Frontal cortex (tissue), 4 donors: ENCODE measurements at places on chromosomes 6 and 20.
A peak's percentile ranks its signal among the peaks of the same experiment; 100 is the strongest.

DNA sequence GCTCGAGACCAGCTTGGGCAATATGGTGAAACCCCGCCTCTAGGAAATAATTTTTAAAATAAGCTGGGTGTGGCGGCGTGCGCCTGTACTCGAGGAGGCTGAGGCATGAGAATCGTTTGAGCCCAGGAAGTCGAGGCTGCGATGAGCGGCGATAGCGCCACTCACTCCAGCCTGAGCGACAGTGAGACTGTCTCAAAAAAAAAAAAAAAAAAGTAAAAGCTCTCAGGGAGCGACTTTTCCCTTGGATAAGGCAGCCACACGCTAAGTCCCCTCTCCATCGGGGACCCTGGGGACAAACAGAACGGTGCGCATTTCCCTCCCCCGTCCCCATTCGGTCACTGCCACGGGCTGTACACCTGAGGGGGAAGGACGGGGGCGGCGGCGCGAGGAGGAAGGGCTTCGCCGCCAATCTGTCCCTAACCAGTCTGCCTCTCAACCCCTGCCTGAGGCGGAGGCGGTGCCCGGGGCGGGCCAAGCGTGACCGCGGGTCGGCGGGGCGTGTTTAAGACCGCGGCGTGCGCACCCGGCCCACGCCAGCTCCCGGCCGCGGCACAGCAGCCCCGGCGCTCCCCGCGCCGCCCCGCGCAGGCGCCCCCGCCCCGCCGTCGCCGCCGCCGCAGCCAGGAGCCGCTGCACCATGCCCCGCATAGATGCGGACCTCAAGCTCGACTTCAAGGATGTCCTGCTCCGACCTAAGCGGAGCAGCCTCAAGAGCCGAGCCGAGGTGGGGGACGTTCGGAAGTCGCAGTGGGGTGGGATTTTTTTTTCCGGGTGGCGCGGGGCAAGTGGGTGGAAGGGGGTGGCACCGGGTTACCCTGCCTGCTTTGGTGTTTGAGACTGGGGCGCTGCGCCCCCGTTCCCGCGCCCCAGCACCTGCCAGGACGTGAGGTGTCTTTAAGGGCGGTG lies at the start of gene GMPR:
TSS of gene GMPR (plus strand) at position 531 of the 906 bp plus-strand sequence. CDS start at position 638, 107 bp downstream.
- DNase-seq: peak; percentile 78

- no peak for DNase-seq
Measured at GRCh38 chr6:26140254-26140966, 53.2 kb downstream of the HFE start.

DNA sequence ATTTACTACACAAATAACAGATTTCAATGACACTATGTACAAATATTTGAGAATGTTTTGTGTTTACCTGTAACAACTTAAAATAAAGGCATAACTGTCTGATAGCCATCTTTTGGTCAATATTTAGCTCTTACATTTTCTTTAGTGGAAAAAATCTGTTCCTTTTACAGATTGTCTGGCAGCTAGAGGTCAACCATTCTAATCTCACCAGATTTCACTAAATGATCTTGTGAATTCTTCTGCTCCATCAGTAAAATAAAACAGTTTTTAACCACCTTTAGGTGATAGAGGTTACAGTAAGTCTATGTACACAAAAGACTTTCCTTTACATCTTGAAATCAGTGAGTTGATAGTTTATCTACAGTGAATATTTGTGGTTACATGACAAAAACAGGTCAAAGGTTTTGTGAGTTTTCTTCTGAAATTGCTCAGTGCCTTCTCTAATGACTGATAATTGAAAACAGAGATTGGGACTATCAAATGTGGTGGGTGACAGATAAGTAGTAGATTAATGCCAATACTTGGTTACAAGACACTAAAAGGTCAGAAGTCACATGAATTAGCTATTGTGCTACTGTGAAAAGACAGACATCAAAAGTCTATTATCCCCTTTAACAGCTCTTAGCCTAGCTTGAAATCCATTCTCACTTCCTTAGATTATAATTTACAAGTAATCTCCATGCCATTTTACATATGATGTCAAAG lies 47.4 kb downstream of the BMP5 start:
- no peak for DNase-seq

GRCh38 chr6:131749023-131749422 lies 38.2 kb upstream of the CTAGE9 start:
- DNase-seq: no peak

DNA sequence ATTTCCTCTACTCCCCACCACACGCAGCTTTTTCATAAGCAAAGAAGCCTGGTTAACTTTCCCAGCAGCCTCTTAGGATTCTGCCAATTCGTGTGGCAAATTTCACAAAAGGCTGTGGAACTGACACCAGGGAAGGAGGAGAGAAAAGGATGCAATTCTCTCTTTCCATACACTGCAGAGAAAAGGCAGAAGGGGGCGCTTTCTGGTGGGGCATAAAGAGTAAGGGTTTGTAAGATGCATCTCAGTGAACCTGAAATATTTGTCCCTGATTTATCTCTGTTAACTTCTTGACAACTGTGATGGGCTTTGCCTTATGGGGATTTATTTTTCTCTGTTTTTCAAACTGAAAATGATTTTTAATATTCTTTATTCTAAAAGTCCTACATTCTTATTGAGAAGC lies 45.5 kb upstream of the GLP1R start:
- DNase-seq: no peak

DNA sequence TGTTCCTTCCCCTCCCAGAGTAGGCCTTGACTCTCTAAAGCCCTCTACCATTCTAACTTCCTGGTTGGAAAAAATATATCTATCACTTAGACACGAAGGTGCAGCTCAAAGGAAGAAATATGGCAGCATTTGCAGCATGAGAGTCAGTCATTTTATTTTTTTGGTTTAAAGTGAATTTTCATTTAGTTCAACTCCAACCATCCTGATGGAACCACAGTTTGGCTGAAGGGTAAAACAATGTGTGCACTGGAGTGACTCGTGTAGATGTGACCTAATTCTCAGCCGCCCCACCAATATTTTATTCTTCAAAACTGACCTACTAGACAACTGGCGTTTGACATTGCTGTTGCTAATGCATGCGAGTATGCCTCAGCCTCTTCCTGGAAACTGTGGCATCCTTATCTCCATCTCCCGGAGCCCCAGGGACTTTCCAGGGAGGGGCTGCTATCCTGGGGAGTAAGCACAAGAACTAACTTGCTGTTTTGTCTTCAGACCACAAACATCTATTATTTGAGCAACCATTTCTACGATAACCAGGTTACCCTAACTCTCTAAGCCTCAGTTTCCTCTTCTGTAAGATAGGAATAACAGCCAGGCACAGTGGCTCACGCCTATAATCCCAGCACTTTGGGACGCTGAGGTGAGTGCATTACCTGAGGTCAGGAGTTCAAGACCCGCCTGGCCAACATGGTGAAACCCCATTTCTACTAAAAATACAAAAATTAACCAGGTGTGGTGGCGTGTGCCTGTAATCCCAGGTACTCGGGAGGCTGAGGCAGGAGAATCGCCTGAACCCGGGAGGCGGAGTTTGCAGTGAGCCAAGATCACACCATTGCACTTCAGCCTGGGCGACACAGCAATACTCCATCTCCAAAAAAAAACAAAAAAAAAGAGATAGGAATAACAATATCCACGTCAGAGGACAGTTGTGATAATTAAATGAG lies 148.7 kb upstream of the JARID2 start:
- DNase-seq: no peak

- no peak for DNase-seq
Measured at GRCh38 chr6:164129218-164129617, 714.7 kb downstream of the QKI start.

GRCh38 chr6:127811900-127812570 lies 88.8 kb downstream of the THEMIS start:
- DNase-seq: no peak

DNA sequence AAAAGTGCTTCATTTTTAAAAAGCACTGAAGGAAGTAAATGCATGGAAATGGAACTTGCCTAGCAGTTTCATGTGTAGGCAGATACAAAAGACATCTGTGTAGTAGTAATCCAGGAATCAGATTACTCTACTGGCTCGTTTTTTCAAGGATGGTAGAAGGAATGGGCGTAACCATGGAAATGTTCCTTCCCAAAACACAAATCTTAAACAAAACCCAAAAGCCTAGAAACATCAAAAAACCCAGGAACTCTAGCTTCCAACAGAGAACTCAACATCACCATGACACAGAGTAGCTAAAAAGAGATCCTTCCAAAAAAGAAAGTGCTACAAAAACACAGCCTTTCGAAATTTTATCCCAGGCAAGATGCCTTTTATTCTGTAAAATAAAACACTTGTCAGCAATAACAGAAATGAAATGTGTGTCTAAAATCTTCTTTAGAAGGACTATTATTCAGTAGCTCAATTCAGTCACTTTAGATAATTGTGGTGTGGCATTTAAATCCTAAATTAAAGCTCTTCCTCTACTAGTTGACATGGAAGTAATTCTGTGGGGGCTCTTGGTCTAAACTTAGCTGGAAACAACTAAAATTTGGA lies 81.7 kb downstream of the FAM217A start:
- DNase-seq: no peak

DNA sequence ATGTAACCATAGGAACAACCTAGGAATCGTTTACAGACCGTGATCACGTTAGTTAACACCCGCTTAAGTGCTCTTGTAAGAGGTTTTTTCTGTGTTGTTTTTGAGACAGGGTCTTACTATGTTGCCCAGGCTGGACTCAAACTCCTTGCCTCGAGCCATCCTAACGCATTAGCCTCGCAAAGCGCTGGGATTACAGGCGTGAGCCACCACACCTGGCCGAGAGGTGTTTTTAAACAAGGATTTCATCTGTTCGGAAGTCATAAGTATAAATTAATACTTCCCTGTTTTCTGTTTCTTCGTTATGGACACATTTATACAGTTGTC lies 727 bp downstream of the MRS2 start:
- DNase-seq: no peak

- DNase-seq: no peak
Measured at GRCh38 chr6:35474942-35475570, 6.9 kb downstream of the RPL10A start.

DNA sequence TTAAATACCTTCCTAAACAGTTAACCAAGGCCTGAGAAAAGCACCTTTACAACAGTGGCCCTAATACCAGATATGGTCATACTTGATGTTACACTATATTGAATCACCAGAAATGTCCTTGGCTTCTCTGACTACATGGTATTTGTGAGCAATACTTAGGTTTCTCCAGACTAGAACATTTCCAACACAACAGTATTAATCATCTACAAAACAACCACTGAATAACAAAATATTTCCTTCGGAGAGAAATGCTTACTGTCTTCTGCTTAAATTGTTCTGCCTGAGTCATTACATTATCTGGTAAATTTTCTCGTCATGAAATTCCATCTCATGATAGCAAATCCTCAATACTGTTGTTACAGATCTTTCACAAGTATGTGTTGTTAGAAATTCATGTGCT lies 252.9 kb upstream of the RUNX2 start:
- no peak for DNase-seq

DNA sequence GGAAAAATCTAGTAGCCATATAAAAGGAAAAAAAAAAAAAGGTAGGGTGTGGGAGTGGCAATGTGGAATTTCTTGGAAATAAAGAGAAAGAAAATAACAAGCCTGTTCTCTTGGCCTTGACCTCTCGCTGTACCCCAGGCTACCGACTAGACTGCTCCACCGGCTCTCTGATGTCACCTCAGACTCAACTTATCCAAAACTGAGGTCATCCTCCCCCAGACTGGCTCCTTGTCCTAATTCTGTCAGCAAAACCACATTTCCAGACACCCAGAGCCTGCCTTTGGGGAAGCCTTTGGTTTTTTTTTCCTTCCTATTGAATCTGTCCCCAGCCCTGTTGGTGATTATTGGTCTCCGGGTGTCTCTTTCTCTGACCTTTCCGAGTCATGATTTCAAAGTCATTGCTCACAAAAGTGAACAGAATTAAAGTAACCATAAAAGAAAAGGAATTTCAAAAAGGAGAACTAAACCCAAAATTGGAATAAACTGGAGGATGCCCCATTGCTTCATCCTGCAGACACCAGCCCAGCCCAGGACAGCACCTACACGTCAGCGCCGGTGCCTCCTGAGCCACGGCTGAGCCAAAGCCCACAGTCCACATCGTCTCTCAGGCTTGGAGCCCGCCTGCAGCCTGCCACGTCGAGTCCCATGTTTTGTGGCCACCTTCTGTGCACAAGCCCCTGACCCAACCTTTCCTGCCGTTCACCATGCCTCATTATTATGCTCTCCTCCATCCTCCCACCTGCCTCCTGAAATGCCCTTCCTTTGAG lies 170.7 kb downstream of the MYLK4 start:
- DNase-seq: no peak

DNA sequence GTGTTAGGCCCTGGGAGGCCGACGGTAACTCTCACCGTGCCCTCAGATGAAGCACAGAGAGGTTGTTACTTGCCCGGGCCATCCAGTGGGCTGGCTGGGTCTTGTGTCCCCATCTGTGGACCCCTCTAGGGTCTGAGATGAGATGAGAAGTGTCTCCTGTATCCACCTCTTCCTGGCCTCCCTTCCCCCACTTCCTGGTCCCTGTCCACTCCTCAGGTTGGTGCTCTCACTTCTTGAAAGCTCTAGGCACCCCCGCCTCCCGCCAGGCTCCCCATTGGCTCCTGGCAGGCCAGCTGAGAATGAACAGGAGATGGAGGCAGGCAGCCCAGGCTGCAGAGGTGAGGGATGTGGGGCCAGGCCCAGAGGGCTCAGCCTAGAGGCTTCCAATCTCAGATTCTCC lies 1.5 kb downstream of the MMP24OS start:
- DNase-seq: no peak

DNA sequence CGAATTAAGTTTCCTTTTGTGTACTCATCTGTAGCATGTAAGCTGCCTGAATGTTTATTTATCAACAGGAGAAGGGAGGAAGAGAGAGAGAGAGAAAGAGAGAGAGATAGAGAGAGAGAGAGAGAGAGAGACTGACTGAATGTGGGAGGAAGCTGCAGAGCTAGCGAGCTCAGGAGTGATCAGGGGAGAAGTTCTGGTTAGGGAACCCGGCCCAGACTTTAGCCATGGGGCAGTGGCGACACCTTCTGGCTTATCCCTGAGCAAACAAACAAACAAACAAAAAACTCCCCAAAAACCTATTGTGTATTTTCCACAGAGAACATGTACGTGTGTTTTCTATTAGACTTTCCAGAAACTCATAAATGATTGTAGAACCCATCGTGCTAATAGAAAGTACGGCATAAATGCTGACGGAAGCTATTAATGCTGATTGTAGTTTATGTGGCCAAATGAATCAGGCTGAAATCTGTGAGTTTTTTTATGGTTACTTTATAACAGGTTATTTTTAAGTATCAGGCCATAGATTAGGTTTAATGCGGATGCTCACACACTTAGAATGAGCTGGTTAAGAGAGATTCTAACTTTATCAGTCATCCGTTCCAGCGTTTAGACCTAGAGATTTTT lies 92.8 kb downstream of the CLIC5 start:
- DNase-seq: peak; percentile 29
